Fibroblast of mammary gland (primary cell): ENCODE measurements at places on chromosomes 2 and 18.

DNA sequence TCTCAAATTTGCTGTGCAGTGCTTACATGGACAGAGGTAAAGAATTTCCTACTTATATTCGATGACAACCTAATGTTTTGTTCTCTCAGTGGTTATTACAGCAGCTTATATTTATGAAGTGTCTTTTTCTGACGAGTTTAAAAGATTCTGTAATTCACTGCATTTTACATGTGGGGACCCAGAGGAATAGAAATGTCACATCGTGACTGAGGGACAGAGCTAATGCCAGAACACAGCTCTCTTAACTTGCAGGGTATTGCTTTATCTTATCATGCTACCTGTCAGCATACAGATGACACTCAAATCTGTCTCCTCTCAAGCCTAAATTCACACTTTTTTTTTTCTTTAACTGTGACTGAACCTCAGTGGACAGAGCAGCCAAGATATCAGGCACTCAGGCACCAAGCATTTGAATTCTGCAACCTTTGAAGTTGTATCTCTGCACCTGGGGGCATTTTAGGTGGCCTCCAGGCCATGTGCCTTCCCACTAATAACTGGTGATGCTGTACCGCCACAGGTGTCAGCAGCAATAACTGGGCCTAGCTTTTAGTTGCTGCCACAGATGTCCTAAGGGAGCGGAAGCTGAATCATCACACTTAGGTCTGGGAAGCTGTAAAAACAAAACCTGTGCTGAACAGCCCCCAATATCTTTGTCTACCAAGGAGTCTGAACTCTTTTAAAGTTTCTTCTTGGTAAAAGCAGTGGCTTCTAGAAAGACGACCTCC is 315.8 kb upstream of the NRP2 start:
- DNase-seq, result no peak

GRCh38 chr2:134706587-134707329 is 12.0 kb downstream of the TMEM163 start:
- DNase-seq, result no peak

- no peak for DNase-seq
Observed at GRCh38 chr18:80175451-80176204, 66.6 kb downstream of the ADNP2 start.

- no peak for DNase-seq
Observed at GRCh38 chr2:220550995-220551700, 923.7 kb downstream of the SLC4A3 start.

- DNase-seq, result no peak
Observed at GRCh38 chr2:136357007-136357380, 239.0 kb upstream of the CXCR4 start.

- DNase-seq, result no peak
Observed at GRCh38 chr18:13455960-13456481, 237.5 kb downstream of the LDLRAD4 start.

GRCh38 chr2:56685205-56685604 is 501.4 kb downstream of the CCDC85A start:
- no peak for DNase-seq

- DNase-seq, result no peak
Observed at GRCh38 chr18:58666176-58666575, 5.1 kb upstream of the MALT1 start.
